ENCODE measurements at places on chromosomes 3 and 15. TPM values are rescaled to one million over a fixed set of nuclear protein-coding genes. Genes with fewer than 3 reads are reported as not detected.

ANKUB1 gene
- total RNA-seq: not detected

SEMA6D gene
- 14.9 TPM for total RNA-seq

FETUB gene
- total RNA-seq: not detected

ADAMTS7 gene
- total RNA-seq: 8.9 TPM

GPR87 gene
- not detected for total RNA-seq

PP2D1 gene
- not detected for total RNA-seq

GUCA1C gene
- not detected for total RNA-seq

CCDC39 gene
- total RNA-seq: not detected

TIMP4 gene
- 3.4 TPM for total RNA-seq

All from smooth muscle cell of the coronary artery (primary cell).